ENCODE measurements at places on chromosomes 7 and 10. TPM values are rescaled to one million over a fixed set of nuclear protein-coding genes. Genes with fewer than 3 reads are reported as not detected.

Gene UCN3
- polyA plus RNA-seq, result 2.2 TPM

Gene FAM237B
- not detected for polyA plus RNA-seq

Gene GSTK1
- polyA plus RNA-seq, result 316 TPM

Gene SHTN1
- 8.9 TPM for polyA plus RNA-seq

Gene STOX1
- 2.5 TPM for polyA plus RNA-seq

Gene ANLN
- 3.1 TPM for polyA plus RNA-seq

Gene NRBF2
- 23.5 TPM for polyA plus RNA-seq

Gene PPP1R9A
- 0.89 TPM for polyA plus RNA-seq

Gene COL17A1
- polyA plus RNA-seq, result 4.9 TPM

GRCh38 chr10:30816820-30817171 is 187.2 kb upstream of the LYZL2 start:
- no peak overlapping the region for H3K4me3 ChIP-seq
- DNase-seq, result no peak
- H3K27ac ChIP-seq, result no peak overlapping the region
- H3K4me1 ChIP-seq, result no peaks in the 10 kb centered on the region
- no peaks in the 10 kb centered on the region for H3K27me3 ChIP-seq

DNA sequence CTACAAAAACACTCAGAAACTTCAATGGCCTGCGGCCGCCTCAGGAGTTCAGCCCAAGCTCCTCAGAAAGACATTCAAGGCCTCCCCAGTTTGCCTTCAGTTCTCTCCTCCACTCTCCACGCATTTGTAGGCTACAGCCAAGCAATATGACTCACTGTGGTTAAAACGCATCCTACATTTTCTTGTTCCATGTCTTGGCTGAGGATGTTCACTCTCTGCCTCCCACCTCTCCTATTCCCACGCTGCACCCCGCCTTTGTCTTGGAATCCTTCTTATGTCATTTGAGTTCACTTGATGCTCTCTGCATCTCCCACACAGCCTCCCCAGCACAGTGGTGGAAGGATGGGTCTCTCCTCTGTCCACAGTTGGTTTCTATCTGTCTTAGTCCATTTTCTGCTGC is 184.8 kb downstream of the NPSR1 start:
- DNase-seq, result no peak
- no peaks in the 10 kb centered on the region for H3K4me1 ChIP-seq
- no peaks in the 10 kb centered on the region for H3K36me3 ChIP-seq
- no peak overlapping the region for H3K4me3 ChIP-seq
- H3K27me3 ChIP-seq, result no peaks in the 10 kb centered on the region

GRCh38 chr10:7529638-7530037 is 118.8 kb upstream of the SFMBT2 start:
- no peaks in the 10 kb centered on the region for H3K36me3 ChIP-seq
- H3K4me1 ChIP-seq, result no peaks in the 10 kb centered on the region
- DNase-seq, result peak; percentile 13
- no peak overlapping the region for H3K4me3 ChIP-seq

DNA sequence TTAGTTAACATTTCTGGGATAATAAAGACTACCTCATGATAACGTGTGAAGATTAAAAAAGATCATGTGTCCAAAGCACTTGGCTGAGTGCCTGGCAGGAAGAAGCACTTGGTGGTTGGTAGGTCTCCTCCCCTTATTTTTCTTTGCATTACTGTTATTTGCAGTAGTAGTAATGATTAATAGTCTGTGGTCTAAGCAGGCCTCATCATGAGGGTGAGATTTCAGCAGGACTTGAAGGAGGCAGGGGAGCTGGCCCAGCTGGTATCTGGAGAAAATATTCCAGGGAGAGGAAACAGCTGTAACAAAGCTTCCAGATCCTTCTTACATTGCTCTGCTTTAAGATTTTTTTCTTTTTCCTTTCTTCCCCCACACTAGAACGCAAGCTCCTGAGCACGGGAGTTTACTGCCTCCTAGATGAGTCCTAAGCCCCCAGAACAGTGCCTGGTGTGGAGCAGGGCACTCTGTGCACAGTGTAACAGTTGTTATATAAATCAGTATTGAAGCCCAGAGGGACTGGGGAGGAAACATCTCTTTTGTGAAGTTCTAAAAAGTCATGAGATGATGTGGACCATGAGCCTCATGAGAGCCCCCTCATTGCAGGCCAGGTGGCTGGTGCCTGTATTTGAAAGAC is 31.1 kb upstream of the RHEB start:
- no peaks in the 10 kb centered on the region for H3K4me1 ChIP-seq
- no peaks in the 10 kb centered on the region for H3K36me3 ChIP-seq
- H3K4me3 ChIP-seq, result no peak overlapping the region
- DNase-seq, result peak; percentile 53
- H3K27me3 ChIP-seq, result no peaks in the 10 kb centered on the region
- no peak overlapping the region for H3K27ac ChIP-seq

DNA sequence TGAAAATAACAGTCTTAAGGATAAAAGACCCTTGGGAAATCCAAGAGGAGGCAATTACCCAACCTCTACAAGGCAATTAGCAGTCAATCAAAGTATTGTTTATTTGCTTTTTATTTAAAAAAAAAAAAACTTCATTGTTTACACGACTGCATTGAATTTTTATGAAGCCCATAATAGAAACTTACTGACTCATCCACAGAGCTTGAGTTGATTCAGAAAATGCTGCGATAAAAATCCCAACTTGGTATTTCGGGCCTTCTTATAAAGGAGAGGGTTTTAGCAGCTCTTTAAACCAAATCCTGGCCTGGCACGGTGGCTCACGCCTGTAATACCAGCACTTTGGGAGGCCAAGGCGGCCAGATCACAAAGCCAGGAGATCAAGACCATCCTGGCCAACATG is 69.2 kb upstream of the PALS2 start:
- H3K27ac ChIP-seq, result no peak overlapping the region
- DNase-seq, result no peak
- no peak overlapping the region for H3K4me3 ChIP-seq
- no peaks in the 10 kb centered on the region for H3K27me3 ChIP-seq

- no peak overlapping the region for H3K27ac ChIP-seq
- no peak overlapping the region for H3K4me3 ChIP-seq
- H3K36me3 ChIP-seq, result no peaks in the 10 kb centered on the region
- H3K27me3 ChIP-seq, result no peaks in the 10 kb centered on the region
These were observed 177.4 kb downstream of the TCERG1L start for GRCh38 chr10:131134001-131134576.

- peaks cover 4% of the 10 kb centered on the region for H3K27me3 ChIP-seq
- no peak overlapping the region for H3K4me3 ChIP-seq
- no peaks in the 10 kb centered on the region for H3K4me1 ChIP-seq
- no peaks in the 10 kb centered on the region for H3K36me3 ChIP-seq
These were observed 43.3 kb downstream of the NRAP start for GRCh38 chr10:113620511-113620910.

- no peaks in the 10 kb centered on the region for H3K4me1 ChIP-seq
- H3K27me3 ChIP-seq, result no peaks in the 10 kb centered on the region
- no peak overlapping the region for H3K4me3 ChIP-seq
- H3K27ac ChIP-seq, result no peak overlapping the region
- no peak for DNase-seq
These were observed 32.0 kb downstream of the BET1 start for GRCh38 chr7:93972029-93972725.

DNA sequence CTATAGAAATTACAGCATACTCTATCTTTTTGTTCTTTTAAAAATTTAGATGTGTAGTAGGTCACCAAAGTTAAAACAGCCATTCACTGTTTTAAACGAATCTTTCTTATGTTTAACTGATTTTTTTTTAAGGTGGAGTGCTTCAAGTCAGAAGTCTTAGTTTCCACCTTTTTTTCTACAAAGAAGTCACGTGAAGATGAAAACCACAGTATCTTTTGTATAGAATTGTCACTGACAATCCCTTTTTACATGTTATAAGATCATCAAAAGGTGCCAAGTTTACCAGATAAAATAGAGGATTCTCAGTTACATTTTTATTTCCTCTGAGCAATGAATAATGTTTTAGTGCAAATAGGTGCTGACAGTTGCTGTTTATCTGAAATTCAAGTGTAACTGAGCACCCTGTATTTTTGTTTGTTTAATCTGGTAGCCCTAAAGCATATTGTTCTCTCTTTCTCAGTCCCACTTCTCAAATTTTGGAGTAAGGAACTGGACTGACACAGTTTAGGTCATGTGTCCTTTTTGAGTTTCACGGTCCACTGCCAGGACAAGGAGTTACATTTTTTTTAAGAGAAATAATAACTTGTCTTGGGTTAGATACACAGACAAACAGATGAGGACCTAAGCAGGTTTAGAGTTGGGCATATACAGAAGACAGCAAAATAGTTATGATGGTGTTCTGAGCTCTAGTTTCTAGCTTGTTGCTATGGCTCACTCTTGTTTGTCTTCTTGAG is 233.2 kb upstream of the MBL2 start:
- DNase-seq, result no peak
- H3K27ac ChIP-seq, result no peak overlapping the region
- no peak overlapping the region for H3K4me3 ChIP-seq
- H3K27me3 ChIP-seq, result no peaks in the 10 kb centered on the region

DNA sequence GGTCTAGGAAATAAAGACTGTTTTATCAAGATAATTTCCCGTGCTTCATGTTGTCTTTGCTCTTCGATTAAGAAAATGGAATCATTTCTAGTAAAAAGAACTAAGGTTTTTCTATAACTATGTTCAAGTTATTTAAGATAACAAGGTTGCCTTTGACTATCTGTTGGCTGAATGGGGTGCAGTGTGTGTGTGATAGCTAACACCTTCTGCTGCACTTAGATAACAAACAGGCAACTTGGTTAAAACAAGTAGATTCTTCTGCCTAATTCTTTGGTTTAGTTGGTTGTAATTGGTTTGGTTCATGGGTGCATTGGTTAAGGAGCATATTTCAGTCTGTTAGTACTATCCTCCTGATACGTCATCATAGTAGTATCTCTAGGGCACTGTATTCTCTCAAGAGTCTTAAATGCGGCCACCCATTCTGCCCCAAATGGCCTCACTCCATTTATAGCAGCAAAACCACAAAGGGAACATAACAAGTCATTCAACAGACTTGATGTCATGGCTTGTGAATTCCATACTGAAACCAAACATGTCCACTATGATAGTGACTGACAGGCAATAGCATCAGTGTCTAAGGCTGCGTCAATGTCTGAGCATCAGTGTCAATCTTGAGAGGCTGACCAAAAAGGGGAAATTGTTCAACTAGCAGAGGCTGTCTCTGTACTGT is 55.7 kb downstream of the CCDC3 start:
- H3K36me3 ChIP-seq, result no peaks in the 10 kb centered on the region
- H3K27ac ChIP-seq, result no peak overlapping the region
- H3K4me1 ChIP-seq, result no peaks in the 10 kb centered on the region
- no peak overlapping the region for H3K4me3 ChIP-seq
- DNase-seq, result no peak
- no peaks in the 10 kb centered on the region for H3K27me3 ChIP-seq

GRCh38 chr7:105188201-105188600 is 174.2 kb downstream of the KMT2E start:
- no peaks in the 10 kb centered on the region for H3K36me3 ChIP-seq
- no peak overlapping the region for H3K4me3 ChIP-seq
- no peaks in the 10 kb centered on the region for H3K27me3 ChIP-seq

DNA sequence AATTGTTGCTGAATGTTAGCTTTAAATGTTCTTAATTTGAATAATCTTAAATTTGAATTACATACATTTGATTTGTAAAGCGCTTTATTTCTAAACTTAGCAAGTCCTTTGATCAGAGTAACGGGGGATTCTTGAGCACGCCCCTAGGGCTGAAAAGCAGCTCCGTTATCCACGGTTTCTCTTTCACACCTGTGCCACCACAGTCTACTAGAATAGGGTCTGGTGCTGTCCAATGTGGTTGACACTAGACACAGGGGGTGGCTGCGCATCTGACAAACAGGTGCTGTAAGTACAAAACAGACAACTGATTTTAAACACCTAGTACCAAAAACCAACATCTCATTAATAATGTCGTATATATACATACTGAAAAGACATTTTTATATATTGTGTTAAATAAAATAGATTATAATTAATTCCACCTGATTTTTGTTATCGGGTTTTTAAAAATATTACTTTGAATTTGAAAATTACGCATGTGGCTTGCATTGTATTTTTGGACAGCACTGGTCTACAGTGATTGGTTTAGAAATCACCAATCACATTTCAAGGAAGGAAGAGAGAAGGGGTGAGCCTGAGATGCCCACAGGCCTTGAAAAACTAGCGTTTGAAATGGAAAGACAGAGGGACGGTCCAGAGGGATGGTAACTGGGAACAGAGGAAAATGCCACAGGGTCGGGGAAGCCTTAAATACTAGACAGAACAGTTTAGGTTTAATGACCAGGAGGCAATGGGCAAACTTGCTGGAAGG is 7.3 kb downstream of the SEPHS1 start:
- peaks cover 10% of the 10 kb centered on the region for H3K4me1 ChIP-seq
- no peaks in the 10 kb centered on the region for H3K27me3 ChIP-seq
- DNase-seq, result peak; percentile 12
- no peak overlapping the region for H3K4me3 ChIP-seq
- H3K36me3 ChIP-seq, result peaks cover 27% of the 10 kb centered on the region

DNA sequence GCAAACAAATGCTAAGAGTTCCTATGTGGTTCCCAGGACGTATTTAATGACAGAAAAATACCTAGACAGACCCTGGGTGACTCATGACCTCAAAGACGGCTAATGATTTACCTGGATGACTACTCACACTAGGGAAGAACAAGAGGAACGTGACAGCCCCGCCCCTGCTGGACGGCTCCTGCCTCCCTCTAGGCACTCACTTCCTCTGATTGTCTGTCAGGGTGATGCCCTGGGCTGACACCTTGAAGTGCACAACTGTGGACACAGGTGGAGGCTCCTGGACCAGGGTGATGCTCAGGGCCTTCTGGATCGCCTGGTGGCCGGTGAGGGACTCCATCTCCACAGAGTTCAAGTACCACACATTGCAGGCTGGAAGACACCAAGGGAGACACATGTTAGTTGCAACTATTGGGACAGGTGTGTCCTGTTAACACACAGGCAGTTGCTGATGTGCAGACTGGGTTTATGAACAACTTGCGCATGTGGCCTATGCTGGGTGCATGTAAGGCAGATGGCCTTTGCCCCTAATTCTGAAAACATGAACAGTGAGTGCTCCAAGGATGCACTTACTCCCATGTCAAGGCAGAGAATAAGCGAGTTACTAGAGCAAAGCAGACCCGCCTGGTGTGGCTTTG is 298.3 kb downstream of the TNS3 start:
- peaks cover 22% of the 10 kb centered on the region for H3K36me3 ChIP-seq
- no peaks in the 10 kb centered on the region for H3K27me3 ChIP-seq
- peak; percentile 93 for DNase-seq
- peak overlapping the region; percentile 81 for H3K27ac ChIP-seq
- peaks cover 16% of the 10 kb centered on the region for H3K4me1 ChIP-seq

Data from small intestine (tissue), 16 donors.